ENCODE measurements at places on chromosomes 2 and 18.

- DNase-seq: no peak
Measured at GRCh38 chr2:72583376-72583775, 242.5 kb downstream of the EXOC6B start.

GRCh38 chr18:43543236-43543635 is 265.9 kb upstream of the SYT4 start:
- no peak for DNase-seq

DNA sequence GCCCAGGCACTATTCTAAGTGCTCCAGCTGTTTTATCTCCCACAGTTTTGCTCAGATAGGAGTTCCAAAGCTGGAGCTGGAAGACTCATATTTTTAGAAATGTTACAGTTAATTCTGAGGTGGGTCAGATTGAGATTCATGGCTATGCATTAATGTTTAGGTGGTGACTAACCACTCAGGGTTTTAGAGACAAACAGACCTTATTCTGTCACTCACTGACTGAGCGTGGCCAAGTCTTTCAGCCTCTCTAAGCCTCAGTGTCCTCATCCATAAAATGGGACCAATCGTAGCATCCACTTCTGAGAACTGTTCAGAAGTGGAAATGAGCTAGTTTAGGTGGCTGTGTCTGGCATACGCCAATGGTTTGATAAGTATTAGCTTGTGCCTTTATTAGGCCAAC is 4.3 kb upstream of the CASP8 start:
- DNase-seq: no peak

GRCh38 chr2:158473719-158474392 is 17.1 kb downstream of the PKP4 start:
- DNase-seq: no peak

DNA sequence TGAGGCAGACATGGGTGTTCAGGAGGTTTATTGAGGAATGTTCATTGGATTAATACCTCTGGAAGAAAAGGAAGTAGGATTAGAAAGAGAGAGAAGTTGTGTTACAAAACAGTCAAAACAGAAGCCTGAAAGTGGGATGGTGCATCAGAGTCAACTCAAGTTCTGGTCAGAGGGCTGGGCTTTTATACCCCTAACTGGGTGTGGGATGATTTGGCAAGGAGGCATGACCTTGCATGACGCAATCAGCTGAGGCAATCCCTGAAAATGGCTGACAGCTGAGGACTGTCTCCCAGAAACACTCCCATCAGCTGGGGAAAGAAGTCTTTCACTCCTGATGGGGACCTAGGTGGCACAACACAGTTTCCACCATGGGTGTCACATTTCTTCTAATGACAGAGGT is 818.2 kb downstream of the SATB2 start:
- DNase-seq: no peak

- no peak for DNase-seq
Measured at GRCh38 chr18:31645411-31645810, 39.0 kb downstream of the B4GALT6 start.

GRCh38 chr18:67517444-67517765 is 885 bp upstream of the DSEL start:
- no peak for DNase-seq

DNA sequence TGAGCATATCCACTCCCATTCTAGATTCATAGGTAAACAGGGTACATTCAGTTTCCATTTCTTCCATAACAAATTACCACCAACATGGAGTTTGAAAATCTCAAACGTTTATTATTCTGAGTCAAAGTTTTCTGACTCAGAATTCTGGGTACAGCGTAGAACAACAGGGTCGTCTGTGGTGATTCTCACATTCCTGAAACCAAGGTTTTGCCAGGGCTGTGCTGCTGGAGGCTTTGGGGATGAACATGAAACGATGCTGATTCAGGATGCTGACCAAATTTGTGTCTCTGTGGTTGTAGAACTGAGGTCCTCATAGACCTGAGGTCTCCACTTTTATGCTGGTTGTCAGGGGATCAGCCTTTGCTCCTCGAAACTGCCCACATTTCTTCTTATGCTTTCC is 255.7 kb downstream of the DSEL start:
- DNase-seq: no peak

GRCh38 chr2:70709275-70710037 is 58.5 kb downstream of the ADD2 start:
- no peak for DNase-seq

DNA sequence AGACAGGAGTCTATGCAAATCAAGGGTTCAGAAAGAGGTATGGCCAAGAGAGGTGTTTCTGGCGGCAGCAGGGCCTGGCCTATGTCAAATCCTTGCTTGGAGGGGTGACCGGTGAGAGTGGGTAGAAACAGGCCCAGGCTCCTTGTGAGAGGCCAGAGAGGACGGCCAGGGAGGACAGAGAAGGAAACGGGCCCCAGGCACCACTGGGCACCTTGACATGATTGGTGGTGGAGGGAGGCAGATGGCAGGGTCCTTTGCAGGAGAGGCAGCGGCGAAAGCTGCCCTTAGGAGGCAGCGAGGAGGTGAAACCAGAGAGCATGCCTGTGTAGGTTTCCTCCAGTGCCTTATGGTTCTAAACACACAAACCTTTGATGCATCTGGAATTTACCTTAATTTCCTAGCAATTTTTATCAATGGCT is 6.2 kb downstream of the RAMP1 start:
- DNase-seq: no peak

GRCh38 chr2:208375491-208376068 is 31.0 kb upstream of the PTH2R start:
- DNase-seq: no peak

DNA sequence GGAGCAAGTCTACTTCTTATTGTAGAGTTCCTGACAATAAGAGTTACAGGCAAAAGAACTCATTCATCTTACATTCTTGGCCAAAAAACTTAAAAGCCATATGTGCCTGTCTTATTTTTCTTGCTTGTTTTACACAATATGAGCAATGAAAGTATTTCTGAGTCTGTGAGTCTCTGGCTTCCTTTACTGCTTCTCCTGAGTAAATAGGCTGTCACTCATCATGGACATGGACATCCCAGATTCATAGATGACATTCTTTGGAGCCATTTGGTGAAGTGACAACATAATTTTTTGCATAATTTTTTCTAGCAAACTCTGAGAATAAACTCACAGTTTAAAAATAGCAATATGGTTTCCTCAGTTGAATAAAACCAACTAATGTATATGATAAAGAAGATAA is 179.3 kb downstream of the SNTG2 start:
- no peak for DNase-seq

- no peak for DNase-seq
Measured at GRCh38 chr2:63738019-63738418, 103.7 kb upstream of the UGP2 start.

- no peak for DNase-seq
Measured at GRCh38 chr18:73975266-73975665, 172.4 kb downstream of the FBXO15 start.

DNA sequence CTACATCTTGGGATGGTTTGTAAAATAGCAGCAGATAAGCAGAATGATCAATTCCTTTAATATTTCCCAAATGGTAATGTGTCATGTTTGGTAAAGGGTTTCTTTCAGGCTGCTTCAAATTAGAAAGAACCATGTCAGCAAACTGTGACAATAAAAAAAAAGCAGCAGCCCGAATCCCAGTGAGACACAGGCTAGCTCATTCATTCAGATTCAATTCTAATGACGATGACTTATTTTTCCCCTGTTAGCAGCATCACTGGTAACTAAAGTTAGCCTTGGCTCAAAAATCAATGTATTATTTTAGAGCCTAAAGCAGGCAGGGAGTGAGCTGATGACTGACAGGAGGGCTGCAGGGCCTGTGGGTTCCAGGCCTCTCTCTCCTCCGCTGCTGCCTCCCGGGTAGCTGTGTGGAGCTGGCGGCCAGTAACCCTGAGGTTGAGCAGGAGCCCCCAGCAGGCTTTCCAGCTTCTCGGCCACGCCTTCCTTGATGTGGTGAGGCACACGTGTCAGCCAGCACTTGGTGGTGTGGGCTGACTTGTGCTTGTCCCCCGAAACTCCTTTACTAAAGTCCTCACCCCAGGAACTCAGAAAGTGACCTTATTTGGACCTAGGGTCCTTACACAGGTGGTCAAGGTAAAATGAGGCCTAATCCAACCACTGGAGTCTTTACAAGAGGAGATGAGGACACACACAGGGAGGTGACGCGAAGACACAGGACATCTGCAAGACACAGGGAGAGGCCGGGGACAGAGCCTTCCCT is 120.5 kb upstream of the HS6ST1 start:
- DNase-seq: no peak

- DNase-seq: no peak
Measured at GRCh38 chr2:218395456-218395825, 4.2 kb upstream of the CTDSP1 start.

- DNase-seq: no peak
Measured at GRCh38 chr18:79484661-79485621, 89.2 kb downstream of the NFATC1 start.

GRCh38 chr18:34651586-34652369 is 58.3 kb upstream of the DTNA start:
- DNase-seq: no peak

GRCh38 chr2:137806068-137806805 is 158.0 kb upstream of the HNMT start:
- no peak for DNase-seq

DNA sequence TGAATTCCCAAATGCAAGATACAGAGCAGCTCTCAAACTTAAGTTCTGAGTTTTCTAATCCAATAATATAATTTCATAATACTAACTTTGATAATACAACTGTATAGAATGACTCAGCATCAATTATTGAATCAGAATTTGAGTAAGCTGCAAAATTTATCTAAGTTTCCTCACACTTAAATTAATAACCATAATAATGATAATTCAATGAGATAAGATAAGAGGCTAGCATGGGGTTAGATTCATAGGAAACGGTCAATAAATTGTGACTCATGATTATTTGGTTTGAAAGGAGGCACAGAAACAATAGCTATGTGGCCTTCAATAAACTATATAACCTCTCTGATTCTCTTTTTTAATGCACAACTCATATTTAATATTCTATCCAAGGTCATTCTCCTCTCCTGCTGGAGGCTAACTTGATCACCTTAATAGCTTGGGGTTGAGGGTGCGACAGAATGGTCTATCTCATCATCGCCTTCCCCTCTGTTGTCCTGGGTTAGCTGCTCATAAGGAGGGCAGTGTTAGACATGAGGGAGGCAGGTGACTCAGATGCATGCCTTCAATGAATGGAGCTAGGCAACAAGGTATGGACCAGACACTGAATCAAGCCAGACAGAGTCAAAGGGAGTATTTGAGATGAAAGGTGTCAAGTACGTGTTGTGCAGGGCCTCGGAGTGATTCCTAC is 36.2 kb upstream of the BMP10 start:
- DNase-seq: no peak

- no peak for DNase-seq
Measured at GRCh38 chr18:57640749-57641148, 19.1 kb upstream of the NARS1 start.

- no peak for DNase-seq
Measured at GRCh38 chr2:101617188-101617587, 80.3 kb upstream of the MAP4K4 start.

- no peak for DNase-seq
Measured at GRCh38 chr2:27131429-27131828, 3.0 kb downstream of the PREB start.

GRCh38 chr18:55376387-55376786 is 211.6 kb downstream of the TCF4 start:
- no peak for DNase-seq

DNA sequence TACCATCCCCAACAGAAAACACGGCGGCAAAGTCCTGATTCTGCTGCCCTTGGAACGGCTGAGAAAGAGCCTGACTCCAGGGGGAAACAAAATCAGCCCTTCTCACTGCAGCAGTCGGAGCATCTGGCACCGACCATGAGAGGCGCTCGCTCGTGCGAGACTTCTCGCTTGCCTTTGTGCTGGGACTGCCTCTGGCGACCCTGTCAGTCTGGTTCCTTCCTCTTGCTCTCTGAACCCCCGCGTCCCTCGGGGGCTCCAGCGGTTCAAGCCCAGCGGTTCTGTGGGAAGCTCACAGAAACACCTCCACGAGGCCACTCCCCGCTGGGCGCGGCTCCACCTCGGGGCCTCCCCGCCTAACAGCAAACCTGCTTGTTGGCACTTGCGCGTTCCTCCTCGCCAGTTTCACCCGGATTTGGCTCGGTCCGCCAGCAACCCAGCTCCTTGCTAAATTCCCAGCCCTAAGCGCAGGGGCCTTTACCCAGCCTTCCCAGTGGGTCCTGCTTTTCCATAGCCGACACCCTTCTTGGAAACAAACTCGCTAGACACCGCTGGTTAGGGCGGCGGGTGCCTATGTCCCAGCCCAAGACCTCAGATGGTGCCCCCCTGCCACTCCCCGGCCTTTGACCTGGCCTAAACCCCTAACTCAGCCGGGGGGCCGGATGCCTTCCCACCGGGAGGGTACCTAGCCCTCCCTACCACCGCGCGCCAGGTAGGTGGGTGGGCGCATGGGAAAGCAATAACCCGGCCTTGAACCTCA is 2.2 kb downstream of the RND3 start:
- DNase-seq: no peak

DNA sequence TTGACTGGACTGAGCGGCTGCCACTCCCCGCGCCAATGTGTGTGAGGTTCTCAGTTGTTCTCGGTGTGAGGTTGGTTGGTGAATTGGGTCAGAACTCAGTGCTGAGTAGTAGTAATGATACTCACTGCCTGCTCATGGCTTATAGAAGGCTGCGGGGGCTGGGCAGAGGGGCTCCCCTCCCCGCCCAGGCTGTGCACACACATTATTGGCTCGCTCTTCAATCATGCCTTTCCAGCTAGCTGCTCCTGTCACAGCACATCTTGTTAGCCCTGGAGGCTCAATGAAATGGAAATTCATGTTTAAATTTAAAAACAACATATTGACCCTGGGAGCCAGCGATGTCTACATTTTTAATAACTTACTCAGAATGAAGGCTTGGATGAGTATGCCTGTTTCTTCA is 152.8 kb downstream of the CELF4 start:
- no peak for DNase-seq

- no peak for DNase-seq
Measured at GRCh38 chr18:75143851-75144250, 65.1 kb downstream of the PTGR3 start.

DNA sequence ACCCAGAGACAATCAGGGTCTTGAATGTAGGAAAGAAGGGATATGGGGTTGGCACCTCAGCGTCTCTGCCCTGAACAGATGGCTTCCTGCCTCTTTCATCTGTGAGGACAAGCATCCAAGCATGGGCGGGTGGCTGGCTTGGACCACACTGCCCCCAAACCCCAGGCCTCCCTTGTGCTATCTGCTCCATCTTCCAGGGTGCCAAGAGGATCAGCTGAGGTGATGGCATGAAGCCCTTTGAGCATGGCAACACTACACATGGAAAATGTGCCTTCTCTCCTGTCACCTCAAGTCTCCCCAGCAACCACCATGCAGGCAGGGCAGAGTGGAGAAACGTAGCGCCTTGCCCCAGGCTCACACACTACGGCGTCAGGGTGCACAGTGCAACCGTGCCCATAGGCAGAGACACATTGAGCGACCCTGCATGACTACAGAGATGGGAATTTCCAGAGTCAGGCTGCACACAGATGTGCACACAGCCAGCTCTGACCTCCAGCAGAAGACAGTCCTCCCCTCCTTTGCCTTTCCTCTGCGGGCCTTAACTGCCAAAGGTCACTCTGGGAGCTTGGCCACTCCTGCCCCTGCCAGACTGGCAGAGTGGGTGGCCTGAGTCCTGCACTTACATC is 1.5 kb downstream of the KCNIP3 start:
- DNase-seq: no peak

- DNase-seq: no peak
Measured at GRCh38 chr2:158097481-158097880, 4.2 kb upstream of the UPP2 start.
